Chondrocyte (in vitro differentiated cells): ENCODE measurements at places on chromosomes 13 and 19. TPM values are rescaled to one million over a fixed set of nuclear protein-coding genes. Genes with fewer than 3 reads are reported as not detected.

The KLF16 gene
- 25.0 to 38.9 TPM (median 38.9 TPM) in 3 replicates for total RNA-seq

The PRODH2 gene
- not detected in 3 replicates for total RNA-seq

The ERCC2 gene
- 29.6 to 38.0 TPM (median 32.5 TPM) in 3 replicates for total RNA-seq

The RNF225 gene
- total RNA-seq, result not detected in 3 replicates

The ZNF221 gene
- total RNA-seq, result 7.9 to 9.2 TPM (median 8.7 TPM) in 3 replicates

The MAU2 gene
- 41.7 to 54.0 TPM (median 45.4 TPM) in 3 replicates for total RNA-seq

The C19orf73 gene
- total RNA-seq, result 1.1 to 1.7 TPM (median 1.6 TPM) in 3 replicates

DNA sequence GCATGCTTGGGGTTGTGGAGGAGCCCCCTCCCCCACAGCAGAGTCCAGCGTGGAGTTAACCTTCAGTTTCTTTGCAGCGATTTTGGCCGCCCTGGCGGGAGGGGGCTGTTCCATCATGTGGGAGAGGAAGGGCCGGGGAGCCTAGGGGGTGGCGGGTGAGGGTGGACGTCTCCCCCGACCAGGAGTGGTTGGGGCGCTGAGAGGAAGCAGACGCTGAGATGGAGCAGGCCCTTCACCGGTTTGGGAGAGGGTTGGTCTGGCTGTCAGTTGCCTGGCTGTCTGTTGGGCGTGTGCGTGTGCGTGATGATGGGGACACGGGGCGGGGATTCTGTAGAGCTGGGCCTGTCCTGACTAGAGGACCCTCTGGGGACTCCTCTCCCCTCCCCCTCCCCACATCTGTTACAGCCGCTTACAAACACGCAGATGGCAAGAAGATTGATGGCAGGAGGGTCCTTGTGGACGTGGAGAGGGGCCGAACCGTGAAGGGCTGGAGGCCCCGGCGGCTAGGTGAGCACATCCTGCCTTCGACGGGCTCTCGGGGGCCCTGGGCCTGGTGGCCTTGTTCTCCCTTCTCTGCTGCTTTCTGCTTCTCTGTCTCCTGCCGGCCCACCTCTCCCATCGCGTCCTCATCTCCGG, 9.8 kb upstream of the LIN7B start:
- no peaks in the 10 kb centered on the region for H3K27me3 ChIP-seq
- H3K27ac ChIP-seq, result no peak overlapping the region
- H3K4me3 ChIP-seq, result no peak overlapping the region

- peaks cover 48% of the 10 kb centered on the region for H3K4me1 ChIP-seq
- DNase-seq, result no peak
- no peak overlapping the region for H3K4me3 ChIP-seq
- H3K27me3 ChIP-seq, result no peaks in the 10 kb centered on the region
- H3K36me3 ChIP-seq, result peaks cover 3% of the 10 kb centered on the region
Observed at GRCh38 chr13:41565216-41565615, 107.9 kb downstream of the RGCC start.

DNA sequence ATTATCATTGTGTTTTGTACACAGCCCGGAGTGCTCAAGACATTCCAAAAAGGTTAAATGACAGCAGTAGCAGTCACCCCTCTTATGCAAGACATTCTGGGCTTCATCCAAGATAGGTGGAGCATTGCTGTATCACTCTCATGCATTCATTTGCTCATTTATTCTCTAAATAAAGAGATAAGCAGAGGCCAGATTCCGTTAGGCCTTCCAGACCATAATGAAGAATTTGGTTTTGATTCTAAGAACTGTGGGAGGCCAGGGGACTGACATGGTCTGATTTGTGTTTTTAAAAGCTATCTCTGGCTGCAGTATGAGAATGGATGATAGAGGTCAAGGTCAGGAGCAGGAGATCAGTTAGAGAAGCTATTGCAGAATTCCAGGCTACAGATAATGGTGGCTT, 145.8 kb downstream of the KCNRG start:
- H3K27ac ChIP-seq, result peak overlapping the region; percentile 22
- no peaks in the 10 kb centered on the region for H3K36me3 ChIP-seq
- no peak for DNase-seq
- H3K4me3 ChIP-seq, result no peak overlapping the region

DNA sequence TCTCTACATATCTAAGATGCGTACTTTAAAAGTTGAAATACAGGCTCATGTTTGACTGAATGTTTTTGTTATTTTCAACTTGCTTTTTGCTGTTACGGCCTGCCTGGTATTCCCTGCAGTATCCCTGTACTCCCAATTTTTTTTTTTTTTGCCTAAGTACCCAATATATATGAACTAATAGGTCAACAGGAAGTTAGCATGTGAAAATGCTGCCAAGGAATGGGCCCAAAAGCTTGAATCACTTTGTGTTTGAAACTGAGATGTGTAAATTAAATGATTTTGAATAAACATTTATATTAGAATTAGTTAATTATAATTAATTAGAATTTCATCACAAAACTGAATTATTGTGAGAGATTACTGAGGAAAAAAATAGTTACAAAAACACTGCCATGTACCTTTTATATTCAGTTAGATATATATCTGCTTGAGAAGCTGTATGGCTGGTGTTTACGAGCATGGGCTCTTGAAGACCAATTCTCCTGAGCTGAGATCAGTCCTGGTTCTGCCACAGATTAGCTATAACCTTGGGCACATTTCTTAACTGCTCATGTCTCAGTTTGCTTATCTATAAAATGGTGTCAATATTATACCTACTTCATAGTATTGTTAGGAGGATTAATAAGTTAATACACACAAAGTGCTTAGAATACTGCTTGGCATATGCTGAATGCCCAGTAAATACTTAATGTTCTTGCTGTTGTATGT, 16.0 kb downstream of the TDRD3 start:
- no peak for DNase-seq
- H3K4me3 ChIP-seq, result no peak overlapping the region
- no peaks in the 10 kb centered on the region for H3K27me3 ChIP-seq
- H3K4me1 ChIP-seq, result peaks cover 11% of the 10 kb centered on the region

GRCh38 chr13:75530549-75530961, 7.1 kb downstream of the COMMD6 start:
- H3K27me3 ChIP-seq, result no peaks in the 10 kb centered on the region
- H3K27ac ChIP-seq, result no peak overlapping the region
- DNase-seq, result no peak
- peaks cover 15% of the 10 kb centered on the region for H3K4me1 ChIP-seq
- peaks cover 12% of the 10 kb centered on the region for H3K36me3 ChIP-seq

DNA sequence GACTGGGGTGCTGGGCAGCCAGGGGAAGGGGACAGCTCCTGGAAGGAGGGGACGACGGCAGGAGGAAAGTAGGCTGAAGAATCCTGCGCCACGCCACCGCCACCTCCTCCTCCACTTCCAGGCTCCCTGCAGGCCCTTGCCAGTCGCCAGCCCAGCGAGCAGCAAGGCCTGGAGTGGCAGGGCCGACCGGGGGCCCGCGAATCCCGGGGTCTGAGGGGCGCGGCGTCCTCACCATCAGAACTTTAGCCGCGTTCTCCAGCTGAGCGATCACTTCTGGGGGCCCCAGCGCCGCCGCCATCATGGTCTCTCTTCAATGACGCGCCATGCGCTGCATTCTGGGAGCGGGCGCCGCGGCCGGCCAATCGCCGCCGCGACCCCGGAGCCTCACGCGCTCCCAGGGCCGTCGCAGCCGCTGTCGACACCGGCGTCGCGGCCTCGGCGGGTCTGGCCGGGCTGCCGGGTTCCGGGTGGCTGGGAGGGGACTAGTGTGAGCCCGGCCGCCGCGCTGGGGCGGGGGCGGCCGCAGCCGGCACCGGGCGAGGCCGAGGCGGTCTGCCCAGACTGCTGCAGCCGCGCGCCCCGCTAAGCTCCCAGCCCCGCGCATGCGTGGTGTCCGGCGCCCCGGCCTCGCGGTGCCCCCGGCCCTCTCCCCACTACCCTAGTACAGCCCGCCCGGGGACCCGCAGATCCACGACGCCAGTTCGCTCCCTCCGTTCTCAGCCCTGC, at the start of gene XPO4:
Gene XPO4 (minus strand): TSS at position 309 of the 726 bp plus-strand sequence. CDS start 8 bp downstream, at position 301.
- no peaks in the 10 kb centered on the region for H3K36me3 ChIP-seq
- H3K27ac ChIP-seq, result peak within 1 kb of the TSS; percentile 95
- peaks cover 22% of the 10 kb centered on the region for H3K4me1 ChIP-seq
- peak; percentile 95 for DNase-seq

DNA sequence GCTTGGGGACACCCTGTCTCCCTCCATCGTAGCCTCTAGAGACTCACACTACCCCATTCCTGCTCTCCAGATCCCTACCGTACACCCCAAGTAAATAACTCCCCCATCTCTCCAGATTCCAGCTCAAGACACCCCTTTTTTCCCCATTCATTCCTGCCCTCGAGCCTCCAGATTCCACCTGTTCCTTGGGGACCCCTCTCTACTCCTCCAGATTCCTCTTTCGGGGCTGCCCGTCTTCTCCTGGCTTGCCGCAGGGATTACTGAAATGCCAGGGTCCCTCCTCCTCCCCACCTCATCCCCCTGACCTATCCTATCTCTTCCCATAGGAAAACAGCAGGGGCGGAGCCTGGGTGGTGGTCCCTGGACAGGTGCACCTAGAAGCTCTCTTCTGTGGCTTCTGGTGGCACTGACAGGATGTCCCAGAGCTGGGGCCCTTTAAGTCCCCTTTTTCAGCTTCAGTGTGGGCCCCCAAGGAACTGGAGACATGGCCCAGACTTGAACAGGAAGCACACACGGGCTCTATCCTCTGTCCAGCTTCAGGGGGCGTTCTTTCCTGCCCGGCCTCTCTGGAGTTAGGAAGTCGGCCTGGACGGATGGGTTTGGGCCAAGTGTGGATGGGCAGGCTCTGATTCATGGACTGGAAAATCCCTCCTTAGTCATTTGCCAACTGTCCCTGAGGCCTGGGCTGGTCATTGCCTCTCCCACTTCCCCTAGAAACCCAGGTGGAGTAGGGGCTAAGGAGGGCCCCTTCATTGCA, 1.2 kb downstream of the ZSWIM4 start:
- H3K4me1 ChIP-seq, result peaks cover 43% of the 10 kb centered on the region
- no peak for DNase-seq

GRCh38 chr19:16398530-16399249, 73.1 kb downstream of the EPS15L1 start:
- H3K27me3 ChIP-seq, result no peaks in the 10 kb centered on the region
- DNase-seq, result peak; percentile 40
- H3K36me3 ChIP-seq, result peaks cover 34% of the 10 kb centered on the region
- peak overlapping the region; percentile 61 for H3K27ac ChIP-seq

GRCh38 chr13:43878892-43879754, at the start of gene CCDC122:
Gene CCDC122, minus strand, starts transcription at chr13:43879740. Its CDS starts 10,364 bp downstream, at chr13:43869376.
- peak within 1 kb of the TSS; percentile 99 for H3K27ac ChIP-seq
- peaks cover 36% of the 10 kb centered on the region for H3K4me1 ChIP-seq
- no peaks in the 10 kb centered on the region for H3K27me3 ChIP-seq
- no peaks in the 10 kb centered on the region for H3K36me3 ChIP-seq
- H3K4me3 ChIP-seq, result peak within 1 kb of the TSS; percentile 87
